ENCODE measurements at places on chromosomes 2 and 18.

DNA sequence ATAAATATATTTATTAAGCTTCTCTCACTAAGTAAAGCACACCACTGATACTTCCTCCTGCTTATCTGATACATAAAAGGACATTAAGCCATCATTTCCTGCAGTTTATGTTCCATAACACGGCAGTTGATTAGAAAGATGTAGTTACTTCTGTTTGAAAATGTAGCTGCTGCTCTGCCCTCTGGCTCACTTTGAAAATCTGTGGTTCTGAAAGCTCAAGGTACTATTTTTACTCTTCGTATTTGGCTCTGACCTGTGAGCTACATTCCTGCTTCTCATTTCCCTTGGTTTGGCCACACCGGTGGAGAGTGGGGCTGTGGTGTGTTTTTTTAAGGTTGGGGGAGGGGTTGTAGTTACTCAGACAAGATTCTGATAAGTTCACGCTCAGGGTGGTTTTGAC is 12.8 kb upstream of the TTN start:
- no peak for DNase-seq

DNA sequence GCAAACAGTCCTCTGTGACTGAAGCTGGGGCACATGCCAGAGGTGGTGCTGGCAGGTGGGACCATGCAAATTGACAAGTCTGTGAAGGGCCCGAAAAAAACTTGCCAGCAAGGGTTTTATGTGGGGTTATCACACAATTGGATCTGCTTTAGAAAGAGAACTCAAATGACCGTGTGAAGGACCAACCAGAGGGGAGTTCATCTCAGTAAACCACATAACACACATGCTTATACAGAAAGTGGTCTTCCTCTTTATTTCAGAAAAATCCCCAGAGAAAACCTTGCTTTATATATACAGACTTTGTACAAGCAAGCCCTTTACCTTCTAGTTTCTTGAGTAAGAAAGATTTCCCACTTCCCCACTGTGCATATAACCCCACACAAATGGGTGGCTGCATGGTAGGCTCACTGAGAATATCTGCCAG is 46.7 kb downstream of the KIDINS220 start:
- DNase-seq: no peak

DNA sequence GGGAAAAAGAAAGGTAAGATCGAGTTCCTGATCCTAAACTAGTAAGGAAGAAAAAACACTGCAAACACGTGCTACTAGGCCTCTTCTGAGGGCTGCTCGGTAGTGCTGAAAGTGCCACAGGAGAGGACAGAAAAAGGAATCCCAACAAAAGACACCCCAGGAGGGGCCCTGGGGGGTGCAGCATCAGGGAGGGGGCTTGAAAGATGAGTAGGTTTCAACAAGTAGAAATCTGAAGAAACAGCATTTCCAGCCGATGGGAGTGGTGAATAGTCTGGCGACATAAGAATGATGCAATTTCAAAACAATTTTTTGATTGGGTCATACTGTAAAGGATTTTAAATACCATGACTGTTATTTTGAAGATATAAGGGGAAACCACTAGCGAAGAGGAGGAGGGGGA is 98.6 kb downstream of the NOL10 start:
- DNase-seq: no peak

DNA sequence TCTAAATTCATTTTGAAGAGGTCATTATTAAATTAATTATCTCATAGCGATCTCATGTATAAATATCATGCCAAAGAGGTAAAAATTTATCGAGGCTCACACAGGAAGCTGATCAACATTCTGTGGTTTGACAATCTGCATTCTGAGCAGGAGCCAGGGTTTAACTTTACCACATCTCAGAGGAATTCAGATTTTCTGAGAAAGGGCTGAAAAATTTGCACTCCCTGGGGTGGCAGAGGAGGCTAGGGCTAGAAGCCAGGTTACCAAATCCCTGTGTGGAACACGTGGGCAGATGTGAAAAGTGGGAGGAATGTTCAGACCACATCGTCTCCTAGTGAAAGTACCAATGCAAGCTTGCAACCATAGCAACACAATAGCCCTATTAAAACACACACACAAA is 63.5 kb upstream of the CTLA4 start:
- no peak for DNase-seq

Measured in activated T-cell treated with anti-CD3 and anti-CD28 coated beads for 1 hour (primary cell).